Chondrocyte (in vitro differentiated cells): ENCODE measurements at places on chromosomes 16 and 17. TPM values are rescaled to one million over a fixed set of nuclear protein-coding genes. Genes with fewer than 3 reads are reported as not detected.

The RNF151 gene
- total RNA-seq = not detected in 3 replicates

- peak; percentile 89 for DNase-seq
These were observed 39.3 kb upstream of the SLC38A10 start for GRCh38 chr17:81334391-81334901.

- DNase-seq = no peak
These were observed 38.8 kb downstream of the RGS9 start for GRCh38 chr17:65175952-65176351.

DNA sequence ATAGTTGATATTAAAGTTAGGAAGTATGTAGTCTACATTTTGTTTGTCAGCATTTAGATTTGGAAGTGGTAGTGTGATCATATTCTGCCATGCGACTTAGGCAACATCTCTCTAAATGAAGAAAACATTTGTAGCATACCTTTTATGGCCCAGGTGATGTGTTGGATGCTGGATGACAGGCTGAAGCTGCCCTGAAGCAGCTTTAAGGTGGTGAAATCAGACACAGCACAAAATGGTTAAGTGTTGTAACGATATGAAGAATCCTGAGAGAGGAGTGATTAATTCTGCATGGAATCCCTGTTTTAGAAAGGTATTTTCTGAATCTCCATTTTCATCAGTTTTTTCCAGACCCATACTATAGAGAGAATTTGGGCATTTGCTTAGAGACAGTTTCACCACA lies 28.3 kb downstream of the AATF start:
- DNase-seq = no peak

GRCh38 chr17:22703786-22704441 lies 1011.6 kb downstream of the KCNJ18 start:
- DNase-seq = no peak

GRCh38 chr16:31456988-31457360 lies 2.3 kb upstream of the ARMC5 start:
- peak; percentile 43 for DNase-seq

DNA sequence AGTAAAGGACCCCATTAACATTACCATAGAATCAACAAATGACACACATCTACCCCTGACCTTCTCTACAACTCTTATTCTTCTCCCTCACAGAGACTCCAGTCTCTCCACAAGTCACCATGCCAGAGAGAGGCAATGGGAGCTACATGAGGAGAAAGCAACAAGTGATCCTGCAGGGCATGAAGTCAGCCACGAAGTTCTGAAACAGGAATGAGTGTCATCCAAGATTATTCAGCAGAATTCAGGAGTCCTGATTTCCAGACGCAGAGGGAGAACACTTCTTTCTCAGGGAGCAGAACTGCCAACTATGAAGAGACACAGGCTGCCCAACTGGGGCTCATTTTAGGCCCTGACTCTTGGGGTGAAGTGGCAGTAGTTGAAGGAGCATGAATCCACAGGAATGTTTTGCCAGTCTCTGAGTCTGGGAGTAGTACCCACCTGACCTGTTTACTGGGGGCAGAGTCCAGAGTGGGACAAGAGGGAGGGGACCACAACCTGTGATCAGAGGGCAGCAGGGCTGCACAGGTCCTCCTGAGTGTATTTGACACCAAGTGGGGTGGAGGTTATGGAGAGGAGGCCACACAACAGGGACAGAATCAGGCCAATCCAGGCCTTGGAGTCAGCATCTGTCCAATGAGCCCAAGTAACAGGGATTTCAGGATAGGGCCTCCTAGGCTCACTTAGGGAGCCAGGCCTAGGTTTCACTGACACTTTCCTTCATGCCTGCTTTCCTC lies 2.4 kb upstream of the MTMR4 start:
- no peak for DNase-seq
